GM13976 (cell line): ENCODE measurements at places on chromosomes 12 and 14.

- DNase-seq: no peak
These were observed 7.7 kb downstream of the XRCC3 start for GRCh38 chr14:103707329-103708263.

- no peak for DNase-seq
These were observed 26.5 kb upstream of the RCOR1 start for GRCh38 chr14:102565959-102566358.

GRCh38 chr12:19867970-19868369 is 428.7 kb downstream of the AEBP2 start:
- DNase-seq: no peak

DNA sequence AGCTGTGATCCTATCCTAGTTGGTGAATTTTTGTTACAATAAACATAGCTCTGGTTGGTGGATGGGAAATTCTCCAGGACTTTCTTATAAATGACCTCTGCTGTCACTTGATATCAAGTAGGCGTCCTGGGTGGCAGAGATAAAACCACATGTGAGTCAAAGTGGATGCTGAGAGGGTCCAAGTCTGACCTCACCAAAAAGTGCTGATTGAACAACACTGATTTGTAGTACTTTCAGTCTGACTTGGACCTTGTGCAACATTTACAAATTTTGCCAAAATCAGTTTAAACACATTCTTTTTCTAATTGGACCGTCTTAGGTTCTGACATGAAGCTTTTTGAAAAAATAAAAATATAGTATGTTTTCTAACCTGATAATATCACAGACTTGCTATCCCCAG is 585.6 kb downstream of the GALC start:
- DNase-seq: no peak

DNA sequence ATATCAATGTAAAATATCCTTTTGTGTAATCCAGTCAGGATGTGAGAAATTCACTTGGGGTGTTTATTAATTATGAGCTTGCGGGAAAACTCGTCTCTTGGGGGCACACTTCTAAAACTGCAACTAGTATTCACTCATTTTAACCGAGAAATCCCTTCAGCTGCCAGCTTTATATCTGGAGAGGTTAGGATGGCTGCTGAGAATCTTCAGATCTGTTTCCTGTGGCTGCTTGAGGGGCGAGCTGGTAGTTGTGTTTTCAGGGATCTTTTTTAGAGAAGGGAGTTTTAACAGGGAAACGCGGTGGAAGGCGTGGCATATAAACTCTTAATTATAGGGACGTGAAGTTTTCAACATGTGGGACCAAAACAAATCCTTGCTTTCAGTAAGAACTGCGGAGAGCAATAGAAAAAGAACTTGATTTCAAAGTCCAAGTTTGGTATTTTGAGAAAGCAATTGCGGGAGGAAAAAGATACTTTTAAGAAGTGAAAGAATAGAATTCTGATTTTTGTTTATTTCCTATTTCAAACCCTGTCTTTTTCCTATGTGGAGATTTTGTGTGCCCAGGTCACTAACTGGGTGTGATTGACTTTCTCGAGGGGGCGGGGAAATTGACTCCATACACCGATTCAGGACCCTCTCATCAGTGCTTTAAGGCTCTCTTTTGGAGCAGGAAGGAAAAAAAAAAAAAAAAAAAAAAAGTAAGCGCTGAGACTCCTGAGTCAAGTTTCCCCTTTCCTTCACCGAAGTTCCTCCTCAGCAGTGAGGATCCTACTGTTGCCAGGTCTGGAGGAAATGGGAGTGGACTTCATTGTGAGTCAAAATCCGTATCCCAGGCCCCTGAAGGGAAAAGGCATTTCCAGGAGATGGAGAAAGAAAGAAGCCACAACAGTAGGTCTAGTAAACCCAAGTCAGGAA is 1.1 kb downstream of the PPFIBP1 start:
- no peak for DNase-seq

DNA sequence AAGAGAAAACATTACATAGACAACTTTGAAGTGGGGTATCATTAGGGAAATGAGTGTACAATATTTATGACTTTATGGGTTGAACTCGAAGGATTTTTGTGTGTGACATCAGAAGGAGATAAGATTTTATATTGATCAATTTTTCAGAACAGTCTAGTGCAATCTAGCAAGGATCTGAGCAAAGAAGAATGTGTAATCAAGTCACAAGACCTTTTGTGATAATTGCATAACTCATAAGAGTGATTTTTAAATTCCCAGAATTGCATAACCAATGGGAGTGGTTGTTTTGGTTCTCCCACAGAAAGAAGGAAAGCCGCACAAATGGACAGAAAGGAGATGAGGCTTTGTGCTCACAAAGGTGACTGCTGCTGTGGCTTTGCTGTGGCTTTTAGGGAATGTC is 441.8 kb upstream of the FLRT2 start:
- no peak for DNase-seq
